ENCODE measurements at places on chromosomes 7 and 10.

GRCh38 chr7:38316733-38317360, 43.4 kb upstream of the TARP start:
- DNase-seq = peak; percentile 86

- no peak for DNase-seq
These were observed 51.2 kb downstream of the SRPK2 start for GRCh38 chr7:105337529-105337928.

- DNase-seq = no peak
These were observed 20.3 kb downstream of the TSPAN12 start for GRCh38 chr7:120837599-120837998.

- DNase-seq = no peak
These were observed 1083.6 kb downstream of the KCNMA1 start for GRCh38 chr10:76554033-76554408.

DNA sequence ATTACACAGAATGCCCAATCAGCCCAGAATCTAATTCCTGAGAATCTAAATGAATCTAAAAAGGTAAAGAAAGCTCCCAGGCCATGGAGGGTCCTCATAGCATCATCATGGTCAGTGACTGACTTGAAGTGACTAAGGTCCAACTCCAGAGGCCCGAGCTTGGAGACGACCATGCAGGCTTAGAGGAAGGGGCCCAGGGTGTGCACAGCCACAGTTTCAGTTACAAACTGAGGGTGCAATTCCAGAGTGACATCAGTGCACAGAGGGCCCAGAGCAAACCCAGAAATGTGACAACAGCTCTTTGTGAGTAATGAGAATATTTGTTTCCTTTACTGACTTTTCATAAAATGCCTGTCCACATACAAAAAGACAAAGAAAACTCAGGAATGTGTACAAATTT, 170.0 kb downstream of the TNS3 start:
- DNase-seq = no peak

DNA sequence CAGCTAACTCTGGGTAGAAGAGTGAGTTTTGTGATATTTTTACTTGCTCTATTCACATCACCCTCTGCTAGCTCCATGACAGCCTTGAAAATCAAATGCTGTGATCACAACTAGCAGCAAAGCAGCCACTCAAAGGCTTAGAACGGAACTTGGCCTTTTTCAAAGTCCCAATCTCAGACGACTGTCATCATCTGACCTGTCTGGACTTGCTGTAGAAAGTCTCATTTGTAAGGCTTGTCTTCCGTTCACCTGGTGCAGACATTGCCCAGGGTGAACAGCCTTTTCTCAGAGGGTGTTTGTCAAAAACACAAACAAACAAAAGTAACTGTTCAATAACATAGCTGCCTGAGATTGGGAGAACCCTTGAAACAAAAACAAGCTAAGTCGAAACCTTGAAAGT, 458.9 kb upstream of the ADARB2 start:
- no peak for DNase-seq

GRCh38 chr10:130993612-130994011, 317.9 kb downstream of the TCERG1L start:
- no peak for DNase-seq

- peak; percentile 84 for DNase-seq
These were observed 21.4 kb downstream of the KCP start for GRCh38 chr7:128889121-128889520.

DNA sequence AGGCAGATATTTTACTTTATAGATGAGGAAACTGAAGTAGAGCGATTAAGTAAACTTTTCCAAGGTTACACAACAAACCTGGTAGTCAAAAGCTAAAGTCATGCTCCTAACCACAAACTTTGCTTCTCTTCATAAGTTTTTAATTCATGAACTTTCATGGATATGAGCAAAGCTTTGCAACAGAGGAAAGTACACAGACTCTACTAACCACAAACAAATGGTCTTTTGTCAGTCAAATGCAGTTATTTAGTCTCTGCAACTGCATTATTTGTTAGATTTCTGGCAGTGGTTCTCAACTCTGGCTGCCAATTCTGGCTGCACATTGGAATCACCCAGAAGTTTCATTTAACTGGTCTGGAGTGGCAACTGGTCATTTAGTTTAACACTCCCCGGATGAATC, 140.6 kb upstream of the TMEM168 start:
- DNase-seq = peak; percentile 29

DNA sequence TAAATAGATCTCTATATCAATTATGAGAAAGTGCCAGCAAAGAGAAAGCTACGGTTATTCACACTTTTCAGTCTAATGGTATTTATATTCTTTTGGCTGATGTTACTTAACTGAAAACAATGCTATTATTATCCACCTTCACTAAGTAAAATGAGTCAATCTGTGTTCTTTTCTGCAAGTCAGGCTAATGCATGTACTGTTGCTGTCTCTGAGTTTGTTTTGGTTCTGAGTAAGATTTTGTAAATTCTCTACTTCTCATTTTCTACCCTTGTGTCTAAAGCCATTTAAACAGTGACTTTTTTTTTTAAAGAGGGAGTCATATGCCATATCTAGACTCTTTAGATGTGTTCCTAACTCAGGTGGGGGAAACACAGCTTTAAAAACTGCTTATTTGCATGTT, 7.5 kb downstream of the VWC2 start:
- DNase-seq = no peak

DNA sequence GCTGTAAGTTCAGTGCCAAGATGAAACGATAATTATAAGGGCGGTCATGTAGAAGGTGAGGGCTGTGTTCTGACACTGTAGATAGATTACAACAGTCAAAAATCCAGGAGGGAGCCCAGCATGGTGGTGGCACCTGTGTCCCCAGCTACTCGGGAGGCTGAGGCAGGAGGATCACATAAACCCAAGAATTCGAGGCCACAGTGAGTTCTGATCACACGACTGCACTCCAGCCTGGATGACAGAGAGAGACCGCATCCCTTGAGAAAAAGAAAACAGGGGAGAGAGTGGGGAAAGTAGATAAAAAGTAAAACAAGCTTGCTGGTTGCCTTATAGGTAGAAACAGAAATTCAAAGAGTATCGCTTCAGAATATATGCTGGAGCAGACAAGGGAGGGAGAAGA, 52.1 kb downstream of the KCNH2 start:
- no peak for DNase-seq

GRCh38 chr7:127903892-127904669, 127.2 kb downstream of the LRRC4 start:
- DNase-seq = no peak

- DNase-seq = peak; percentile 35
These were observed 68.9 kb downstream of the DYNC1I1 start for GRCh38 chr7:95840953-95841950.

GRCh38 chr10:77240041-77240652, 397.5 kb downstream of the KCNMA1 start:
- no peak for DNase-seq

DNA sequence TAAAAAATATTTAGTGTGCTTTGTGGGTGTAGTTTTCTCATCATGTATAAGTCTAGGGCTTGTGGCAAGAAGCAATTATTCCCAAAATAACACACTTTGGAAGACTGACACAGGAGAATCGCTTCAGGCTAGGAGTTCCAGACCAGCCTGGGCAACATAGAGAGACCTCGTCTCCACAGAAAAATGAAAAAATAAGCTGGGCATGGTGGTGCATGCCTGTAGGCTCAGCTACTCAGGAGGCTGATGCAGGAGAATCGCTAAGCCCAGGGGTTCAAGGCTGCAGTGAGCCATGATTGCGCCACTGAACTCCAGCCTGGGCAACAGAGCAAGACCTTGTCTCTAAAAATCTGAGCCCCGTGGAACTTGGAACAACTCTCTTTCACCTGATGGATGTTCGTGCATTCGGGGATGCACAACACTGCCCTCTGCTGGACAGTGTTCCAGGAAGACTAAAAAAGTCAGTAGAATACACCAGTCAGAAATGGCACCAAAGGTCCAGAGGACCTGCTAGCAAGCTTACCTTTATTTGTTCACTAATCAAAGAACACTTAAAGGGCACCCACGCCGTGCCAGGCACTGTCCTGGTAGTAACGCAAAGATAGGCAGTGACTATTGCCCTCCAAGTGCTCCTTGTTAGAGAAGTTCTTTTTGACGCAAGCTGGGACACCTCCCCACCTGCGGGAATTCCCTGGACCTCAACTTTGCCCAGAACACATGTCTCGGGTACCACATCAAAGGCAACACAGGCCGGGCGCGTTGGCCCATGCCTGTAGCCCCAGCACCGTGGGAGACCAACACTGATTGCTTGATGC, 81.9 kb upstream of the CALN1 start:
- DNase-seq = peak; percentile 79

DNA sequence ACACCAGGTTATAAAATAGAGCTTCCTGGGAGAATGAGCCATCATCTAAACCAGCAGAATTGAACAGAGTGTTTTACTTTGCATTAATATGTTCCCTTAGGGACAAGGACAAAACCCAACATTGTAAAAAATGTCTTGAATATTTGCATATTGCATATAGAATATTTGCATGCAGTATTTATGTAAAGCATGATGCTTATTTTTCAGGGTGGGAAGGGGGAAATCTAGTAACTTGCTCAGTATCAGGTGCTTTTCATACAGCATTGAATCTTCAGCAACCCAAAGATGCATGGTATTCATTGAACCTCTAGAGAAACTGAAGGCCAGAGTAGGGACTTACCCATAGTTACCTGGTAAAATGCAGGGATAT, 409.2 kb upstream of the ZMIZ1 start:
- DNase-seq = no peak

DNA sequence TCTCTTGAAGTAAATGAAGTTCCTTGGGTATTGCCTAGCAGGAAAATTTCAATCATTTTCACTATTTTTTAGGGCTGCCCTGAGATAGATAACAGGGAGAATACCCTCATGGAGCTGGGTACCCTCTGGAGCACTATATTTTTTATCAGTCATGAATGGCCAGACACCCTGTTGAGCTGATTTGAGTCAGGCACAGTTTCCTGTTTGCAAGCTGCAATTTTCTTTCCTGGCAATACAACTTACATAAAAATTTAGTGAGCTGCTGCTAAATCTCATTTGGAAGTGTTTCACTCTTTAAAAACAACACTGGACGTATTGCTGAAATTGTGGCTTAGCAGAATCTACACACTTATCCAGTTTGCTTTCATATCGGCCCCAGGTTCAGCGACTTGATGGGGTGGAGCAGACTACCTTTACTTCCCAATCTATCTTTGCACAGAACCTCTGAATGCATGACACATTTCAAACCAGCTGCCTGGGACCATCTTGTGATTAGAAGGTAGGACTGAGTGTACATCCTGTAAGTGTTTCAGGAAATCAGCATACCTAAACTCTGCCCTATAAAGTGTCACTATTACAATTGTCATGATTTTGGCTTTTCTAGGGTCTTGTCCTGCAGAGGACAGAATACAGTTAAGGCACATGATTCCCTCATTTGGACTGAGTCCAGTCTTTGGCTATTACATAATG, 125.7 kb upstream of the FAM3C start:
- DNase-seq = no peak

DNA sequence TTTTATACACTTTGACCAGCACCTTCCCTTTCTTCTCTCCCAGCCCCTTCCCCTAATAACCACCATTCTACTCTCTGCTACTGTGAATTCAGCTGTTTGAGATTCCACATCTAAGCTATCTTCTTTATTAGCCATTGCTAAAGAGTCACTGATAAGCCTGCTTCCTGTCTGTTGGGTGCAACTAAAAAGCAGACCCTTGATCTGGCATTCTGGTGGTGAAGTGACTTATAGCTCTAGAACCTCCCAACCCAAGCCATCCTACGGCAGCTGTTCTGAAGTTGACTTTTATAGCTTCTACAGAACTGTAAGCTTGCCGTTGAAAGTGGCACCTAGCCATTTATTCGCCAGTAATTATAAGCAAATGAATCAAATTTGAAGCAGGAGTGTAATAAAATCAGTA, 105.6 kb downstream of the AHR start:
- DNase-seq = no peak

DNA sequence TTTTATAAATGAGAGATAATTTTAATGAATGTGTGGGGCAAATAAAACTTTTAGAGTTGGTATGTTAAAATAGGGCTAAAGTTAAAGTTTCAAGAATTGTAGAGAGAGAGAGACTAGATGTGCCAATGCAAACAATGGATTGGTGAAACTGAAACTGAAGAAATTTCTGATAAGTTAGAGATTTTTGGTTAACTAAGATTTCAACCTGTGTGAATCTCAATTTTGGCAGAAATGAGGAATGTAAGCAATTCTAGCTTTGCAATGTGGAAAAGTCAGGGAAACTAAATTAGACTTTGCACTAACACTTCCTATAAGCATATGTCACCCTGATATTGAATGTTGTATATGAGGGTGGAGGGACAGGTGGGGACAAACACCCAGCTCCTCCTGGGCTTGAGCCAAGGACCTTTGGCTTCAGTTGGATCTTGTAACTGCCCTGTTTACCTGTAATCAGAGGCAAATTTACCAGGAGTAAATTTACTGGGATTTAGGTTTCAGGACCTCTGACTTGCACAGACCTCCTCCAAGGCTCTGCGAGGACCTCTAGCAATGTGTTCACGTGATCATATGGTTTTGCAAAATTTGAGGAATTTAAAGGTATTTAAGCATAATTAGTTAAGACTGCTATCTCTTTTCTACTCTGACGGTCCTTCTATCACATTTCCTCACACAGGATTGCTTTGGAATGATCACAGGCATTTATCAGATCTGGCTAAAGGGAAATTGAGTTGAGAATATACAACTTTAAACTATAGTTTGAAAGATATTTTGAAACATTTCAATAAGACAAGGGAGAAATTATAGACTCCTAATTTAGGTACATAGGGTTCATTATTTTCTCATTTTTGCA, 33.1 kb upstream of the RPA3 start:
- no peak for DNase-seq

DNA sequence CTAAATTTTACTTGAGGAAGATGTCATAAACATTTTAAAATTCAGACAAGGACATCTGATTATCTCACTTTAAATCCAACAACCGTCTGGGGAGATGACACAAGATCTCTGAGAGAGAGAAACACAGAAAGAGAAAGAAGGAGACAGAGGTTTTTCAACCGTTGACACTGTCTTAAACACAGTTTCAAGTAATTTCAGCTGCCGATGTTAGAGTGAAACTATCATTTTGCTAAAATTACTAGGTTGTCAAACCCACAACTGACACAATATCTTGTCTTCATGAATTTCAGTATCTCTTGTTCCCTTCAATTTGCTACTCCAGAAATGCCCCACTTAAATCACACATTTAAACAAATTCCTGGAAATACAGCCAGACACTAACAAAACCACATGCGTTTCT, 174.8 kb downstream of the RAPGEF5 start:
- DNase-seq = no peak

Data from trophoblast cell (in vitro differentiated cells and primary cell).